ENCODE measurements at places on chromosomes 11 and 22.
A peak's percentile ranks its signal among the peaks of the same experiment; 100 is the strongest.

- no peak for DNase-seq
These were observed 12.6 kb downstream of the SOX10 start for GRCh38 chr22:37971475-37972434.

DNA sequence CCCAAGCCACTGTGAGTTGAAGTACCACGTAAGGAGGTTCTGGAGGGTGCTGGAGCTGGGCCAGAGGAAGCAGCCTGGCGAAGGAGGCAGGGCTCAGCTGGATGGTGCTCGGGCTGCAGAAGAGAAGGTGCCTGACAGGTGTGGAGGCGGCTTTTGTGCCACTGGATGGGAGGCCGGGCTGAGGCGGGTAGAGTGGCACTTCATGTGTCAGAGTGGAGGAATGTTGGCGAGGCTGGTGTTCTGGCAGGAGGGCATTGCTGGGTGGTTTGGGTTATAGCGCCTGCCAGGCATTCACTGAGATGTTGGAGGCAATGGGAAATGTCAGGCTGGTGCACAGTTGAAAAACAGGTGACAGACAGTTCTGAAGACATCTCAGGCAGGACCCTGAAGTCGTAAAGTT lies 24.2 kb downstream of the UBE2L3 start:
- DNase-seq = no peak

- DNase-seq = no peak
These were observed 1.1 kb upstream of the TH start for GRCh38 chr11:2172676-2173075.

GRCh38 chr11:2149460-2149859 lies 10.3 kb upstream of the IGF2 start:
- no peak for DNase-seq

DNA sequence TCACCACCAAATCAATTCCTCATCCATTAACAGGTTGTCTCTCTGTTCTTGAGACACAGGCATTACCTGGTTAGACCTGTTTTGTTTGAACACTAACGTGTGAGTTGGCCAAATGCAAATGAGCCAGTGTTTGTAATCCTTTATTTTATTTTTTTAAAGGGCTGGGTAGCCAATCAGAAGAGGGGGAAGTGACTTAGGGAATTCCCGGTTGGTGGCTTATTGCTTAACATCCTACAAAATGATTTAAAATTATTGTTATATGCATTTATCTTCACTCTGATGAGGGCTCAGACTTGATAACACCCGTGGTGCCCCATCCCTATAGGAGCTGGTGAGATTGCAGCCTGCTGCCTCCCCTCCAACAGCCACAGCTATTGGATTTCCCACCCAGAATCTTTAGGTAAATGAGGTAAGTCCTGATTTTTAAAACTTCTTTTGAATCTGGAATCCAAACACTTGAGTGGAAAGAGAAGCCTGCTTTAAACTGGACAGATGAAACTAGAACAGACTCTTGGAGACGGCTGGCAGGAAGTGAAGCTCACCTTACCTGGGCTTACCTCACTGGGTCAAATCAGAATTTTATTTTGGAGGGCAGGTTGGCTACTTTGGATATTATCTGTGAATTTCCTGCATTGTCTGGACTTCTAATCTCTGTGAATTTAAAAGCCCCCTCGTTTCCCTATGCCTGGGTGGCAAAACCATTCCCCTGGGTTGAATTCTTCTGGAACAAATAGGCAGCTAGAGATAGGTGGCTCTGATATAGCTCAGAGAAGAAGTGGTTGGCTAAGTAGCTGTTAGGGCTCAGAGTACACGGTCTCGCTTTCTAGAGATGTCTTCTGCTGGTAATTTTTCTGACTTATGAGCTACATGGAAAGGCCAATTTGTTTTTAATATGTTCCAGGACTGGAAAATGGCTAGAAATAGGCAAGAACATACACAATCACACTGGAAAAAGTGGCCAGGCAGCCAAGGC lies at the start of gene EHF:
Gene EHF, plus strand, starts transcription at position 274 of the 973 bp plus-strand sequence. CDS start 21,538 bp downstream, outside the sequence.
- DNase-seq = no peak

DNA sequence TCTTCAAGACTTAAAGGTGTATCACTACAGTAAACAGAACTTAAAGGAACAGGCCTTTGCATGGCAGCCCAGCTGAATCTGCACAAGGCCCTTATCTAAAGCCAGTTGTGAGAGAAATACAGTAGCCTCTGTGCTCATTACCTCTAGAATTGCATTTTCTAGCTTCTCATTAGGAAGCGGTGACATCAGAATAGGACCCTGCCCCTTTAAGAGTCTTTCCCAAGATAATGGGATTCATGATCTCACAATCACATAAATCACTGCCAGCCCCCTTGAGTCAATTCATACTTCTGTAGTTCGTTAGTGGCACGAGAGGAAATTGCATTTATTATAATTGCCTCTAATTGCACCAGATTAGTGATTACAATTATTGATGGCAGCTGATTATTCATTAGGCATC lies 170.3 kb downstream of the NTM start:
- DNase-seq = no peak

GRCh38 chr22:50581950-50582492 lies 628 bp downstream of the CHKB start:
- DNase-seq = no peak

- no peak for DNase-seq
These were observed 217.4 kb downstream of the SBF2 start for GRCh38 chr11:10076458-10077141.

GRCh38 chr11:61541598-61541997 lies 33.0 kb downstream of the LRRC10B start:
- no peak for DNase-seq

DNA sequence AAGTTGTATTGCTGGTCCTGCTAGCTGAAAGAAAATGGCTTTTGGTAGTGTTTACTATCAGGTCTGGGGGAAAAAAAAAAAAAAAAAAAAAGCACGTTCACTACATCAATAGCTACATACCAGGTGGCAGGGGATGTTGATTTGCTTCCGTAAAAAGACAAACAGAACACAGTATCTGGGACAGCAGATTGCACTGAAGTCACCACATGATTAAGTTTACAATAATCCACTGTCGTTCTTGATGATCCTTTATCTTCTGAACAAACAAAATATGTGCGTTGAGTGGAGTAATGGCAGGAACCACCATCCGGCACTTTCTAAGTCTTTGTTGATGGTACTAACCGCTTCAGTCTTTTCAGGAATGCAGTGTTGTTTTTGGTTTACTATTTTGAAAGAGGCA lies 48.7 kb downstream of the DDX6 start:
- no peak for DNase-seq

GRCh38 chr11:94741022-94741679 lies 27.0 kb upstream of the AMOTL1 start:
- DNase-seq = no peak

GRCh38 chr11:11813288-11813962 lies 28.3 kb upstream of the USP47 start:
- no peak for DNase-seq

GRCh38 chr11:8596504-8597046 lies 2.5 kb upstream of the STK33 start:
- DNase-seq = no peak

DNA sequence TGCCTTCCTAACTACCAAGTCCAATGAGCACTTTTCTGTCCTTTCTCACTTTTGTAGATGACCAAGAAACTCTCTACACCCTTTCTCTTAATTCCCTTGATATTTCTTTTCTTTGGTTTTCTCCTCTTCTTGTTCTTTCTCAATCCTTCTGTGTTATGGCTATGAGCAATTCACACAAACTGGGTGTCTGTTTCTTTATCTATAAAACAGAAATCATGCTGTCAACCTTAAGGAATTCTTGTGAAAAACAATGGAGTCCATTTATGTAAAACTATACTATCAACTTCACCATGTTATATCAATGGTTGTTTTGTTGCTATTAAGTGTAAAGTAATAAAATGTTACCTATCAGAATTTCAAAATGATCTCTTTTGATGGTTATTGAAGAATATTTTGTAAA lies 7.2 kb downstream of the MTNR1B start:
- DNase-seq = no peak

DNA sequence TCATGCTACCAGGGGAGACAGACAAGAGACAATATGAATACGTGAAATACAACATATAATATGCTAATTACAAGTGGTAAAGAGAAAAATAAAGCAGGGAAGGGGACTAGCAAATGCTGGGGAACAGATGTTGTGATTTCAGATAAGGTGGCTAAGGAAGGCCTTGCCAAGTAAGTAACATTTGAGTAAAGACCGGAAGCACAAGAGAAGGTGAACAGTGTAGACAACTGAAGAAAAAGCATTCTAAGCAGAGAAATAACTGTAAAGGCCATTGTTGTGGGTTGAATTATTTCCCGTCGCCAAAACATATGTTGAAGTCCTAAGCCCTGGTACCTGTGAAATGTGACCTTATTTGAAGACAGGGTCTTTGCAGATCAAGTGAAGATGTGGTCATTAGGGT lies 63.7 kb upstream of the EED start:
- no peak for DNase-seq

DNA sequence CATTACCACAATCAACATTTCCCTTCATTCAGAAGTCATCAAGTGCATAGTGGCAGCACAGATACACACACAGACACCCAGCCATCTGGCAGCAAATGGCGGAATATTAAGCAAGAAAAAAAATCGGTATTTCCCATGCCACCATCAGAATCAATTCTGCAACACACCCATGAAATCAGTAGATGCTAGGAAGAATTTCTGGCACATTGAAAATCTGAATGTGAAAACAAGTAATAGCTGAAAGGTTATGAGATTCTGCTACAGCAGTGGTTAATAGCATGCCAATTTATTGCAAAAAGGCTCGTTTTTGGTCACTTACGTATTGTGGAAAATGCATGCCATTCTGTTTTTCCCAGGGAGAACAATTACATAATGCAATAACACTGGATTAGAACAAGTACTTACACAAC lies 91.1 kb downstream of the PICALM start:
- DNase-seq = no peak

- no peak for DNase-seq
These were observed 209.5 kb downstream of the CASP12 start for GRCh38 chr11:104688731-104689130.

GRCh38 chr11:45918331-45918941 lies 759 bp upstream of the PEX16 start:
- no peak for DNase-seq

- no peak for DNase-seq
These were observed 16.3 kb downstream of the IL2RB start for GRCh38 chr22:37133304-37134018.

DNA sequence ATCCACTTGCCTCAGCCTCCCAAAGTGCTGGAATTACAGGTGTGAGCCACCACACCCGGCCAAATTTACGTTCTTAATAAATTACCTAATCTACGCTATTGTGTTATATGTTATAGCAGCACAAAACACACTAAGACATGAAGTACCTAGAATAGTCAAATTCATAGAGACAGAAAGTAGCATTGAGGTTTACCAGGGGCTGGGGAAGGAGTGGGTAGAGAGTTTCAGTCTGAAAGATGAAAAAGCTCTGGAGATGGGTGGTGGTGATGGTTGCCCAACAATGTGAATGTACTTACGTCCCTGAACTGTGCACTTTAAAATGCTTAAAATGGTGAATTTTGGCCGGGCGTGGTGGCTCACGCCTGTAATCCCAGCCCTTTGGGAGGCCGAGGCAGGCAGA lies 65.7 kb upstream of the NUP50 start:
- DNase-seq = no peak

GRCh38 chr11:75719340-75720239 lies 2.0 kb downstream of the MOGAT2 start:
- DNase-seq = no peak

GRCh38 chr11:72227316-72228228 lies 3.0 kb downstream of the INPPL1 start:
- DNase-seq = no peak

GRCh38 chr11:103354656-103355055 lies 245.4 kb downstream of the DYNC2H1 start:
- DNase-seq = no peak

DNA sequence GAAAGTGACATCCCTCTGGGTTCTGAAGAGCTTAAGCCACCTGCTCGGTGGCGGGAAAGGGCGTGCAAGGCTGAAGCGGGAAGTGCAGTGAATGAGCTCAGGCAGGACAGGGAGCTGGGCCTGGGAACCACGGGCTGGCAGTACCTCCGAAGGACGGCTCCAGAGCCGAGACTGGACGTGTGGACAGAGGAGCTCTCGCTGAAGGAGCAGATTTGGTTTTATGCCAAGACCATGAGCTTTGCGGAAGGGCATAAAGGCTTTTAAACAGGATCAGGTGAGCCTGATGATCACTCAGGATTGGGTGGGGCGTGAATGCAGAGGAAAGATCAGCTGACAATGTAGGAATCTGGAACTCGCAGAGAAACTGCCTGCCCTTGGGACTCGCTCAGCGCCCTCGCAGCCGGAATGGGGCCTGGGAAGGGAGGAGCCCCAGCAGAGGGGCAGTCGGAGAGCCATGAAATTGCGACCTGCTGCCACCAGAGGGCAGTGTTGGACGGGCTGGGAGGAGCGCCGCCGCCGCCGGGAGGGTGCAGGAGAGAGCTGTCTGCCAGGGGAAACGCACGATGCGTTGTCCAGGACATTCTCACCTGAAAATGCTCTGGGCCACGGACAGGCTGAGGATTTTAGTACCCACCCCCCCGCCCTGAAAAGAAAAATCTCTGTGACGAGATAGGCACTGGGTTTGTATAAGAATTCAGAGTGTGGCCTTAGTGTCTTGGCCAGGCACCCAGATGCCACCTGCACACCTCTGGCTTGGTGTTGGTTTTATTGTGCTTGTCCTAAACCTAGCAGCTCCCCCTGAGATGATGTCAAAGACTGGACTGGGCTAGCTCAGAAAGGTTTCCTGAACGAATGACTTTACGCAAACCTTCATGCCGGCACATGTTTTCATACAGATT lies 324.4 kb downstream of the NTM start:
- DNase-seq = peak; percentile 41

- no peak for DNase-seq
These were observed 71.4 kb upstream of the LINC01488 start for GRCh38 chr11:69409812-69410645.

GRCh38 chr11:60838132-60838531 lies 3.8 kb upstream of the CCDC86 start:
- no peak for DNase-seq

- DNase-seq = no peak
These were observed 20.8 kb downstream of the CHRDL2 start for GRCh38 chr11:74710281-74710938.

- DNase-seq = peak; percentile 16
These were observed 76.2 kb downstream of the SLC1A2 start for GRCh38 chr11:35343033-35343598.

GRCh38 chr11:112606656-112607055 lies 346.0 kb upstream of the PLET1 start:
- no peak for DNase-seq

- DNase-seq = no peak
These were observed 178.2 kb upstream of the TMEM45B start for GRCh38 chr11:129637473-129637872.

DNA sequence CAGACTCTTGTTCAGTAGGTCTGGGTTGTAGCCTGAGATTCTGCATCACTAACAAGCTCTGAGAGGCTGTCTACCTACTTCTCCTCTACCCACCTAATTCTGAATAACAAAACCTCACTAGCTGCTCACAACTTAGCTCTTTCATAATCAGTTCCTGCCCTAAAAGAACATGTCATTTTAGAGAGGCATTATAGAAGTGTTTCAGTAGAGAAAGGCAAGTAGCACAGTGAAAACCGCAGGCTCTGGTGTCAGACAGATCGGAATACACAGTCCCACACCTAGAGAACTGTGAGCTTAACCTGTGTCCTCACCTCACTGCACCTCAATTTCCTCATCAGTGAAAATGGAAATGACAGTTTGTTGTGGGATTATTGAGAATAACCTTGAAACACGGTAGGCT lies 1337.6 kb upstream of the TENM4 start:
- no peak for DNase-seq
